ENCODE measurements at places on chromosomes 12 and 14. TPM values are rescaled to one million over a fixed set of nuclear protein-coding genes. Genes with fewer than 3 reads are reported as not detected.

PGF gene
- total RNA-seq = 28.8 TPM

DNA sequence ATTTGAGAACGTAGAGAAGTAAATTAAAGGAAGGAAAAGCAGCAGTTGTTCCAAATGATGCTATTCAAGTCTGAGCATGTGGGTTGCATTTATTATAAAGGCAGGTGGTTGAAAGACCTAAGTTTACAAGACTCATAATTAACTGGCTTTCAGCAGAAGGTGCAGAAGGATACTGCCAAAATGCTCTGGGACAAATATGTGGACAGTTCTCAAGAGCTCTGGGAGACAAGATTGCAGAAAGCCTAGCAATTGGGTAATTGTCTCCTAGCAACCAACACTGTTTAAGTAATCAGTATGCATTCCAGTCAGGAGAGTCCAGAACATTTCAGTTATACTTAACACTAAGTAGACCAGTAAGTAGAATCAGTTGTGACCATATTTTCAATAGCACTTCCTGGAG, 131.5 kb downstream of the GPR135 start:
- no peak for DNase-seq

C1S gene
- 1.9 TPM for total RNA-seq

LRRK2 gene
- 0.58 TPM for total RNA-seq

IL26 gene
- total RNA-seq = not detected

C12orf54 gene
- 5.7 TPM for total RNA-seq

DNA sequence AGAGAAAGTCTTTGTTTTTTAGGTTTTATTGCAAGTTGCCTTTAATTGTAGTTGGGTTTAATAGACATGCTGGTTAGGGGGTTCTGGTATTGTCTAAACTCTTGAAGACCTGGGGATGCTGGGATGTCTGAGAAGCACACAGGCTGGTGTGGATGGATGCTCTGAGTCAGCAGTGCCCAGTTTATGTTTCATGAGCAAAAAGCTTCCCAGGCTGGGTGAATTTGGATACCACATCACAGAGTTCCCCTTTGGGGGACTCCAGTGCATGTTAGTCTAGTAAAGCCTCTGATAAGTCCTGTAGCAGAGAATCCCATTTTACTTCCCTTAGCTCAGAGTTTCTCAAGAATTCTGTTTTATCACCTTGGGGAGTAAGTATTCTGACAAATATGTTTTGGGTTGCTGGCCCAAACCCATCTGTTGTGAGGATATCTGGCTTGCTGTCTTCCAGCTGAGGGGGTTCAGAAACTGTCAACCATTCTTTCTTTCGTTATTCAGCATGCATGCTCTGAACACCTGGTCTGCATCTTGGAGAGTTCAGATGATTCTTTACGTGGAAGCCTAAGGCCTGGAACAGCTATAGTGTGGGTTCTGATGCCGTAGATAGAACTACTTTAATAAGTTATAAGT, 509.1 kb downstream of the VRK1 start:
- no peak for DNase-seq

CACNB3 gene
- total RNA-seq = 29.8 TPM

NPFF gene
- not detected for total RNA-seq

- no peak for DNase-seq
These were observed 55.0 kb downstream of the OSBPL8 start for GRCh38 chr12:76504606-76505005.

ENDOU gene
- 0.34 TPM for total RNA-seq

Data from foreskin keratinocyte (primary cell).